ENCODE measurements at places on chromosomes 7 and 10. TPM values are rescaled to one million over a fixed set of nuclear protein-coding genes. Genes with fewer than 3 reads are reported as not detected.

DNA sequence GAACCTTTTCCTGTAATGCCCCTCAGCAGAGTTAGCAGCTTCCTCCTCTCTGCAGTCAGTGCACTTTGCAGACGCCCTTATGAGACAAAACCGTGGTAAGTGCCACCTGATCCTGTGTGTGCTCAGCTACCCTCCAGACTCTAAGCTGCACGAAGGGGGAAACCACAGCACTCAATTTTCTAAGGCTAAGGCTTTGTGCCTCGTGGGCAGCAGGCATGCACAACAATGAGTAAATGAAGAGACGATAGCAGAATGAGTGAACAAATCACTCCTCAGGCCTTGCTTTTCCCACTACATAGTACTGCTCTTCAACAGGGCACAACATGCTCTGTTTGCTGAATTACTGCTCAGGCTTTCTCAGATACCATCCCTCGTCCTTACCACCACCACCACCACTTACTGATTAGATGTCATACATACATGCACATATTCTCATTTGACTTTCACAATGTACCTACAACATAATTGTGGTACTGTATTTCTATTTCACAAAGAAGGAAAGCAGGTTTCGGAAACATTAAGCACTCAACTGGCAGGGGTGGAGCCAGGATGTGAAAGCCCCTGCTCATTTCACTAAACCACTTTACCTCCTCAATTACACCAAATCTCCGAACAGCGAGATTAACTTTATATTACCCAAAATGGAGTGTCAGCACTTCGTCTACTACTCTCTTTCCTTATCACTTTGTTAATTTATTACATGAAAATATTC, 85.4 kb downstream of the ICA1 start:
- peaks cover 29% of the 10 kb centered on the region for H3K4me1 ChIP-seq
- no peaks in the 10 kb centered on the region for H3K36me3 ChIP-seq
- no peaks in the 10 kb centered on the region for H3K27me3 ChIP-seq
- no peak overlapping the region for H3K4me3 ChIP-seq

DNA sequence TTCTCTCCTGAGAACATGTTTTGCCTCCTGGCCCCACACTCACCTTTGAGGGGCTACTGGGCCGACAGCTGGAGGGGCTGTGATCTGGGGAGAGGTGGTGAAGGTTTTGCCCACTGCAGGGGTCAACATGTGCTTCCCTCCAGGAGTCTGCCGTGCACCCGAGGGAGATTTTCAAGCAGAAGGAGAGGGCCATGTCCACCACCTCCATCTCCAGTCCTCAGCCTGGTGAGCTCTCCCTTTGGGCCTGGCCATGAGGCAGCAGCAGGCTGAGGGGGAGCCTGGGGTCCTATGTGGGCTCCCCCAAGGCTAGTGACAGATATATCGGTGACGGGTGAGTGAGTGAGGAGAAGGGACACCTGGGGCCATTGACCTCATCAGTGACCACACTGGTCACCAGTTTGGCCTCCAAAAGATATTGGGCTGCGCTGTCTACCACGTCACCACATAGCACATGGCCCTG, 6.6 kb downstream of the PGAM2 start:
- no peaks in the 10 kb centered on the region for H3K4me1 ChIP-seq
- no peak for DNase-seq
- H3K36me3 ChIP-seq, result peaks cover 70% of the 10 kb centered on the region
- H3K27ac ChIP-seq, result peak overlapping the region; percentile 6

DNA sequence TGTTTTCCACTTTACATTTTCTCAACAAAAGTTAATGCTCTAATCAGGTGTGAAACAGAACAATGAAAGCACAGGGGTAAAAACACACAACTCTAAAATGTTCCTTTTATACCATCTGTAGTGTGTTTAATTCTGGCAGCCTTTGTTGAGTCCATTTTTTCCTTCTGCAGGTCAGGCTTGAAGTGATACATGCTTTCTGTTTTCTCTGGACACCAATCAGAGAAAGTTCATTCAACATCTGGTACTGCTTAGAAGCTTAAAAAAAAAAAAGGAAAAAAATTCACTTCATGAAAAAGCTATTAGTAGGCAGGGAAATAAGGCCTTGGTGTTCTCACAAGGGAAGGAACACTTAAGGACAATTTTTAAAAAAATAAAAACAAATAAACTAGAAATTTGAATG, 231.3 kb upstream of the RHOBTB1 start:
- H3K27me3 ChIP-seq, result no peaks in the 10 kb centered on the region
- no peaks in the 10 kb centered on the region for H3K36me3 ChIP-seq
- DNase-seq, result no peak
- H3K4me1 ChIP-seq, result peaks cover 18% of the 10 kb centered on the region

DNA sequence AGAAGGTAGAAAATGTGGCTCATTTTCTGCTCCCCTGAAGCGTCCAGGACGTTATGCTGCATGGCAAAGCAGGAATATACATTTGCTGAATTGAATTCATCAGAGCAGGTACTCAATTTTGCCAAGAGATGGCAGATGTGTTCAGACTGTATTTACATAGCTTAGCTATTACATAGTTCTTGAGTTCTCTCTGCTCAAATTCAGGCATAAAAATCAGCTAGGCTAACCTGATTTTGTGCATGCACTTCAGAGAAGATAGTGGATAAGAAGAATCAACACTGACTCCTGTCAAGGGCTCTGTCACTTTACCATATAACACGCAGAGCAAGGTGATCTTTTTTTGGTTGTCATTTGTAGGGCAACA, 209.2 kb upstream of the FAM3C start:
- H3K27ac ChIP-seq, result peak overlapping the region; percentile 37
- H3K27me3 ChIP-seq, result no peaks in the 10 kb centered on the region
- H3K36me3 ChIP-seq, result no peaks in the 10 kb centered on the region
- no peak for DNase-seq
- H3K4me3 ChIP-seq, result no peak overlapping the region
- H3K4me1 ChIP-seq, result peaks cover 33% of the 10 kb centered on the region

DNA sequence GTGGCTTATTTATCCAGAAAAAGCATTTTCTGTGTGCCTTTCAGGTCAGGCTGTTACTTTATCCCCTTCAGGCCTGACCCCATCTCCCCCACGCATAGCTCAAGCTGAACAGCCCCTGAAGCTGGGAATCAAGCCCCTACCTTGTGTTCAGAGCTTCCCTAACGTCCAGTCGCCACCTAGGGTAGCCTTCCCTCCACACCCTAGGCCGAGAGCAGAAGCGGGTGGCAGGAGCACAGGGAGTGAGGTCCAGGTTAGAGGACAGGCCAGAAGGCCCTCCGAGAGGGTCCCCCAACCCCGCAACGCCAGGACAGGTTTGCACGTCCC, 479 bp upstream of the SEMA4G start:
- H3K27ac ChIP-seq, result no peak overlapping the region
- DNase-seq, result no peak
- H3K4me3 ChIP-seq, result peak overlapping the region; percentile 45
- no peaks in the 10 kb centered on the region for H3K27me3 ChIP-seq

DNA sequence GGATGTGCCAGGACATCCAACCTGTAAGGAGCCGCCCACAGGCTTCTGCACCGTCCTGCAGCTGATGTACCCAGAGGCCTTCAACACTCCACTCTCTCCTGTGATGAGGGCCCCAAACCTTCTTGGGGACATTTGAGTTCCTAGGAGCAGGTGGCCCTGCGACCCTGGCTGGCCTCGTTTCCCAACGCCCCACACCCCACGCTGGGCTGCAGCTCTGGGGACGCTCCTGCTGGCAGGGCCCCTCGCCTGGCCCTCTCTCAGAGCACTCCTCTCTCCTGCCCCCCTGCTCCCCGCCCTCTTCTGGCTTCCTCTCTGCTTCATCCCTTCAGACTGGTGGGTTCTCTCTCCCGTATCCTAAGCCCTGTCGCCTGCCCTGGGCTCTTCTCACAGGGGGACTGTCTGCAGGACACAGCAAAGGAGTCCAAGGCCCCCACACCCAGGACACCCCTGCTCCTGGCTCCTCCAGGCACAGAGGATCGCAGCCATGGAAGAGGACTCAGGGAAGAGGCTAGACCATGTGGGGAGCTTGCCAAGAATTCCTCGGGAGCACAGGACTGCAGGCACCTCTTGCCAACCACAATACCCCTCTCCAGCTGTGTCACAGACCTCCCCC, 541.4 kb downstream of the TCERG1L start:
- H3K4me1 ChIP-seq, result no peaks in the 10 kb centered on the region
- no peak overlapping the region for H3K27ac ChIP-seq
- no peak overlapping the region for H3K4me3 ChIP-seq
- H3K36me3 ChIP-seq, result no peaks in the 10 kb centered on the region
- no peaks in the 10 kb centered on the region for H3K27me3 ChIP-seq
- no peak for DNase-seq

- DNase-seq, result no peak
- no peak overlapping the region for H3K27ac ChIP-seq
- H3K27me3 ChIP-seq, result no peaks in the 10 kb centered on the region
- no peaks in the 10 kb centered on the region for H3K36me3 ChIP-seq
- no peaks in the 10 kb centered on the region for H3K4me1 ChIP-seq
These were observed 16.8 kb upstream of the DLG5 start for GRCh38 chr10:77943121-77943901.

GRCh38 chr10:30858499-30858898, 173.2 kb downstream of the ZNF438 start:
- no peak overlapping the region for H3K4me3 ChIP-seq
- H3K4me1 ChIP-seq, result no peaks in the 10 kb centered on the region
- H3K27ac ChIP-seq, result peak overlapping the region; percentile 56
- DNase-seq, result no peak
- H3K36me3 ChIP-seq, result no peaks in the 10 kb centered on the region
- H3K27me3 ChIP-seq, result no peaks in the 10 kb centered on the region

GRCh38 chr10:72351479-72351878, 3.2 kb downstream of the DNAJB12 start:
- peaks cover 18% of the 10 kb centered on the region for H3K36me3 ChIP-seq
- H3K4me3 ChIP-seq, result no peak overlapping the region
- H3K27ac ChIP-seq, result no peak overlapping the region
- H3K4me1 ChIP-seq, result no peaks in the 10 kb centered on the region
- no peaks in the 10 kb centered on the region for H3K27me3 ChIP-seq

GRCh38 chr10:75209921-75210281, 695 bp upstream of the VDAC2 start:
- no peaks in the 10 kb centered on the region for H3K27me3 ChIP-seq
- peaks cover 33% of the 10 kb centered on the region for H3K36me3 ChIP-seq
- DNase-seq, result peak; percentile 91
- H3K4me1 ChIP-seq, result no peaks in the 10 kb centered on the region

DNA sequence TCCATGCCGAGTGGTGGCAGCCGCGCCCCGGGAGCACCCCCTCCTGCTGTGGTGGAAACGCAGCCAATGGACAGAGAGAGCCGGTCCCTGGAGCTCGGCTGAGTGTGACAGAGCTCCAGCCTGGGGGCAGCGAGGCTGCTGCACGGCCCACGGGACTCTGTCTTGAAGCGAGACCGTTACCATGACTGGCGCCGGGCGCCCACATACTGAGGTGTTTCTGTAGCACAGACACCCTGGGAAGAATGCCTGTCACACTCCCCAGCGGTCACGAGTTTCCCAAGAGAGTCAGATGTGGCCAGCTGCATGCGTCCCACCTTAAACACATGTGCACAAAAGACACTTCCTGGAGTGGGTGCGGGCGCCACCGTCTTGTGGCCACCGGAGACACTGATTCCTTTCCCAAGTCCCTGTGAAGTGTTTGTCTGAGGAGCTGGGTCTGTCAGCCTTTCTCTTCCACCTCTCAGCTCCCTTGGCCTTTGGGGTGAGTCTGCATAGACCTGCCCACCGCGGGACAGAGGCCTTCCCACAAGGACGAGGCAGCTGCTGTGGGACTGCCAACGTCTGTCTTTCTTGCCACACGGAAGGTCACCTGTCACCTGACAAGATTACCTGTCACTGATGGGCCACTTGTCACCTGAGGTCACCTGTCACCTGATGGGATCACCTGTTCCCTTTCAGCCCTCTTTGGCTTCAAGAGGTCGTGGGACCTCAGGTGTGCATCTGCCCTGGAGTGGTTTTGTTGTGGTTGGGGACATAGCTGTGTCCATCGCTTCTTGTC, 94.6 kb downstream of the DNAJB6 start:
- no peak overlapping the region for H3K4me3 ChIP-seq
- DNase-seq, result no peak
- no peaks in the 10 kb centered on the region for H3K36me3 ChIP-seq

- no peaks in the 10 kb centered on the region for H3K27me3 ChIP-seq
- H3K4me3 ChIP-seq, result no peak overlapping the region
- no peaks in the 10 kb centered on the region for H3K36me3 ChIP-seq
- H3K4me1 ChIP-seq, result no peaks in the 10 kb centered on the region
- no peak for DNase-seq
These were observed 24.1 kb downstream of the SEMA3D start for GRCh38 chr7:85162721-85163120.

- DNase-seq, result no peak
- H3K4me3 ChIP-seq, result no peak overlapping the region
- H3K27me3 ChIP-seq, result no peaks in the 10 kb centered on the region
- no peaks in the 10 kb centered on the region for H3K36me3 ChIP-seq
These were observed 173.2 kb downstream of the SEMA3A start for GRCh38 chr7:84021292-84021908.

GRCh38 chr7:7761340-7761973, 43.0 kb upstream of the RPA3 start:
- DNase-seq, result no peak
- peak overlapping the region; percentile 18 for H3K27ac ChIP-seq
- H3K4me1 ChIP-seq, result peaks cover 12% of the 10 kb centered on the region
- no peaks in the 10 kb centered on the region for H3K27me3 ChIP-seq
- H3K4me3 ChIP-seq, result no peak overlapping the region

- no peak for DNase-seq
- H3K4me3 ChIP-seq, result no peak overlapping the region
- H3K36me3 ChIP-seq, result no peaks in the 10 kb centered on the region
- no peak overlapping the region for H3K27ac ChIP-seq
- no peaks in the 10 kb centered on the region for H3K4me1 ChIP-seq
These were observed 583.5 kb upstream of the MKI67 start for GRCh38 chr10:128709686-128710085.

DNA sequence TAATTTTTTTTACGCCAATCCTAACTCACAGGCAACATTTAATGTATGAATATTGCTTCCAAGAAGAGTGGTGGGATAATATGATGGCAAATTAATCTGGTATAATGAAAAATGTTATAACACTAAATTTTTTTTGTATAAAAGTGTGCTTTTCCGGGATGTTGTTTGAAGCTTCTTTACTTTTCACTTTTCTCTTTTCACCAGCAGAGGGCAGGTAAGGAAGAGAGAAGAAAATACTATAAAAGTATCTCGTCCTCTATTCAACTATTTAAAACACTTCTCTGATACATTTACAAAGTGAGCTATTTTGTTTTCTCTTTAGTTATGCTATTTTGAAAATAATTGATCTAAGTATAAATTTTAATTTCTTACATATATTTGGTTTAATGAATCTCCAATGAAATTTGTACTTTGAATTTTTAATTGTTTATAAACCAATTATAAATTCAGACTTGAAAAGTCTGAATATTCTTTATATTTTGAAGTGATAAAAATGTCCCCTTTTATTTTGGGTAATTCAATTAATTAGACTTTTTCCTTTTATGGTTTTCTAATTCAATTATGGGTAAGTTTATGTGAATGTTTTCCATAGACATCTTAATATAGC, 20.7 kb upstream of the CFTR start:
- H3K4me1 ChIP-seq, result no peaks in the 10 kb centered on the region
- no peaks in the 10 kb centered on the region for H3K27me3 ChIP-seq
- no peaks in the 10 kb centered on the region for H3K36me3 ChIP-seq
- DNase-seq, result no peak

- H3K36me3 ChIP-seq, result no peaks in the 10 kb centered on the region
- H3K27ac ChIP-seq, result no peak overlapping the region
These were observed 54.7 kb downstream of the ADAMTS14 start for GRCh38 chr10:70726909-70727495.

The ASIC3 gene
- 1.2 TPM for total RNA-seq

The ASZ1 gene
- total RNA-seq, result not detected

The ELFN1 gene
- 6.5 TPM for total RNA-seq

The CDNF gene
- total RNA-seq, result 1.1 TPM

The GPR15LG gene
- total RNA-seq, result not detected

The RELN gene
- total RNA-seq, result 8.0 TPM

The SORCS1 gene
- 1.6 TPM for total RNA-seq

The OR2A1 gene
- not detected for total RNA-seq
